ENCODE measurements at places on chromosomes 4 and X.

GRCh38 chr4:123802082-123802645, 405.6 kb downstream of the SPRY1 start:
- DNase-seq: no peak

DNA sequence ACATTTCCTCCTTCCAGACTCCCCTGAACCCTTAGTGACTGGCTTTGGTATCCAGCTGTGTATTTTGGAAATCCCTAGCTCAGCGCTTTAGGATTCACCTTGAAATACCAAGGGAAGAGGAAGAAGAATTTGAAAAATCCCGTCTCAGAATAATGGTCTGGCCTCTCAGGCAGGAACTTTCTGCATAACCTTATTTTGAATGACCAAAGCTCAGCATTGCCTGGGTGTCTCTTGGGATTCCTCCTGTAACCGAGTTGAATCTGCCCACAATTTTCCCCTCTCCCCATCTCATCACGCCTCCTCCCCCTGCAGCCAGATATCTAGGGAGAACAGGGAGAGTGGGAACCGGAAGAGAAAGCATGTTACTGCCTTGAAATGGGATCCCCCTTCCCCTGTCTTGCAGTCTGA, 116.2 kb downstream of the SMIM20 start:
- no peak for DNase-seq

GRCh38 chrX:13697455-13697854, 8.5 kb downstream of the RAB9A start:
- DNase-seq: no peak

- no peak for DNase-seq
Observed at GRCh38 chr4:79620617-79621016, 212.6 kb upstream of the GK2 start.

DNA sequence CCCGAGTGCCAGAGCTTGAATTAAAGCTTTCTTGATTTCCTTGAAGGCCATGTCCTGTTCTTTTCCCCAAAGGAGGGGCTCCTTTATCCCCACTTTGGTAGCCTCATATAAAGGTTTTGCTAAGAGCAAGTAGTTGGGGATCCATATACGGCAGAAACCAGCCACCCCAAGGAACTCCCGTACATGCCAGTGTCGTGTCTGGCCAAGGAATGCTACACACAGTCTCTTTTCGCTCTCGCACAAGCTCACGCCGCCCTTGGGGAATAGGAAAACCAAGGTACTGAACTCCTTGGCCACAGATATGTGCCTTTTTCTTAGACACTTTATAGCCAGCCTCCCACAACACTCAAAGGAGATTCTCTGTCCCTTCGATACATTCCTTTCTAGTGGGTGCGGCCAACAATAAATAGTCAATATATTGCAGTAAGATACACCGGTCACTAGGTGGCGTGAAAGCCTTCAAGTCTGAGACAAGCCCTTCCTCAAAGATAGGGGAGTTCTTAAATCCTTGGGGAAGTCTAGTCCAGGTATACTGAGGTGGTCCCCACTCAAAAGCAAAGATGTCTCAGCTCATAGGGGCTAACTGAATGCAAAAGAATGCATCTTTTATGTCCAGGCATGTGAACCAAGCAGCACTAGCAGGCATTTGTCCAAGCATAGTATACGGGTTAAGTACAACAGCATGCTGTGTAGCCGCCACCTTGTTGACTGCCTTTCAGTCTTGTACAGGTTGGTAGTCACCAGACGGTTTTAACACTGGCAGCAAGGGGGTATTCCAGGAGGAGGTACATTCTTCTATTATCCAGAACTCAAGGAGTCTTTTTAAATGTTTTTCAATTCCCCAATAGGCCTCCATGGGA, 57.8 kb upstream of the XAGE1B start:
- no peak for DNase-seq

DNA sequence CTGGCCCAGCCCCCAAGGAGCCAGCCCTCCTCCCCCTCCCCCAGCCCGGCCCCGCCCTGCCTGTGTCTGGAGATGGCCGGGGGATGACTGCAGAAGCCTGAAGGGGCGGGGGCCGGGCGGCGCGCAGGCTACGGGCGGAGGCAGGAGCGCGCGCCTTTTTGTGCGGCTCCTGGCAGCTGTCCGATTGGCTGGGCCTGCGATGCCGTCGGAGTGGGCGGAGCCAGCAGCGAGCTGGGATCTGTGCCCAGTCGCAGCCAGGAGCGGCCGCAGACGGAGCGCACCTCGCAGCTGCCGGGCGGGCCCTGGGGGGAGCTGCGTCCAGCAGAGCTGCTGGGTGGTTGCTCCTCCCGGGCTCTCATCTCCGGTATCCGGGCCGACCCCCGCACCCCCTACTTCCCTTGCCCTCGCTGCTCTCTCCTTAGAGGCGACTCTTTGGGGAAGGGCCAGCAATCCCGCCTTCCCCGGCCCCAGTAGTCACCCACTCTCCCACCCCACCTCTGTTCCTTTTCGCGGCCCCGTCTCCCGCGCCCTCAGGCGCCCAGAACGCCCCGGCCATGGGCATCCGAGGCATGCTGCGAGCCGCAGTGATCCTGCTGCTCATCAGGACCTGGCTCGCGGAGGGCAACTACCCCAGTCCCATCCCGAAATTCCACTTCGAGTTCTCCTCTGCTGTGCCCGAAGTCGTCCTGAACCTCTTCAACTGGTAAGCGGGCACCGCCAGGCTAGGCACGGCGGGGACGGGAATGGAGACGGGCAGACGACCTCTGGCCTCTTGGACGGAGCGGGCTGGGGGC, at the start of gene GABRQ:
GABRQ (plus strand) TSS at position 247 of the 794 bp plus-strand sequence; CDS start at position 555, 308 bp downstream.
- no peak for DNase-seq

GRCh38 chrX:151680805-151681204, 14.5 kb upstream of the PRRG3 start:
- peak; percentile 14 for DNase-seq

- DNase-seq: no peak
Observed at GRCh38 chrX:145654486-145654885, 163.1 kb upstream of the SLITRK2 start.

DNA sequence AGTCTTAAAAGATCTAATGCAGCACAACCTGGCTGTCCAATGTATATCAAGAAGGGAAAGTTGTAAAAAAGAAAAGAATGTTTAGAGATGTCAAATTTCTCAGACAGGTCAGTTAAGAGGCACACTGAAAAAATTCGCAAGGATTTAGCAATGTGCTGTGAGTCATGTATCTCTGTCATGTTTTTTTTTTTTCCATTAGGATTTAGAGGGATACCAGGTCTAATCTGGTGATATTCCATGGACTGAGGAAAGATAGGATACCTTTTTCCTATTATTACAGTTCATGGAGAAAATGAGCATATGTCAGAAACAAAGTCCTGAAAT, 815.4 kb upstream of the PCDH10 start:
- DNase-seq: no peak

GRCh38 chr4:119750771-119751170, 122.2 kb upstream of the PDE5A start:
- DNase-seq: no peak

DNA sequence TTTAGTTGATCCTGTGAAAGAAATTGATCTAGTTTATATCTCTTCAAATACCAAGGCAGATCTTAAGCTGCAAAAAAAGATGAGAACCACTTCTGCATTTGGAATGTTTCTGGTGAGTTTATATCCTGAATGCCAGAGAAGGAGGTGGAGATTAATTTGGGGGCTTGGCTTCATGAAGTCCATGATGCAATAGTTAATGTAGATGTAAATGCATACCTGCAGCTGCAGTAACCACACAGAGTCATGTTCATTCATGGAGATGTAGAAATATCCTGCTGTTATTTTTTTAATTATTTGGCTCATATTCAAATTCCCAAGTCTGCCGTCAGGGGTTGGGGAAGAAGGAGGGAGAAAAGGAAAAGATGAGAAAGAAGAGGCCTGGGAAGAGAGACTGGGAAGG, at the start of gene SULT1E1:
SULT1E1 (minus strand) TSS at position 94 of the 400 bp plus-strand sequence. CDS start 2,501 bp downstream, outside the sequence.
- no peak for DNase-seq

DNA sequence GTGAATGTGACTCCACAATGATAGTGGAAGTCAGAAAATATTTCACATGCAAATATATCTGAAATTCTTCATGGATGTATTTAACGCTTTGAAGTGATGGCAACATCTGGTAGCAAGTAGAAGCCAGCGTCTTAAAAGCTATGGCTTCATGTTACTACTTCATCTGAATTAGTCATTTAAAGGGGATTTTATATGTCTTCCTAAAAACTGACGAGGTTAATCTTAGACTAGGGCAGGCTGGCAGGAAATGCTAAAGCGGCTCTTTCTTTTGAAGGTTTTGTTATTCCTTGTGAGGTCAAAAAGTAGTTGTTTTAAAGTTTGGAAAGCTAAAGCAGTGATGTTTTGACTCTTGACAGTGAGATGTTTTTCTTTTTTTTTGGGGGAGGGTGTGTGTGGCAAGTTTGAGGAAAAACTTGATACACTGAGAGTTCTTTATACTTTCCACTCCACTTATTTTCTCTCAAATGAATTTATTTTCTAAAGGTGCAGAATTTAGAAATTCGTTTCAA, 22.6 kb downstream of the PLS3 start:
- DNase-seq: no peak

- DNase-seq: no peak
Observed at GRCh38 chr4:154010371-154010770, 221.5 kb upstream of the SFRP2 start.

DNA sequence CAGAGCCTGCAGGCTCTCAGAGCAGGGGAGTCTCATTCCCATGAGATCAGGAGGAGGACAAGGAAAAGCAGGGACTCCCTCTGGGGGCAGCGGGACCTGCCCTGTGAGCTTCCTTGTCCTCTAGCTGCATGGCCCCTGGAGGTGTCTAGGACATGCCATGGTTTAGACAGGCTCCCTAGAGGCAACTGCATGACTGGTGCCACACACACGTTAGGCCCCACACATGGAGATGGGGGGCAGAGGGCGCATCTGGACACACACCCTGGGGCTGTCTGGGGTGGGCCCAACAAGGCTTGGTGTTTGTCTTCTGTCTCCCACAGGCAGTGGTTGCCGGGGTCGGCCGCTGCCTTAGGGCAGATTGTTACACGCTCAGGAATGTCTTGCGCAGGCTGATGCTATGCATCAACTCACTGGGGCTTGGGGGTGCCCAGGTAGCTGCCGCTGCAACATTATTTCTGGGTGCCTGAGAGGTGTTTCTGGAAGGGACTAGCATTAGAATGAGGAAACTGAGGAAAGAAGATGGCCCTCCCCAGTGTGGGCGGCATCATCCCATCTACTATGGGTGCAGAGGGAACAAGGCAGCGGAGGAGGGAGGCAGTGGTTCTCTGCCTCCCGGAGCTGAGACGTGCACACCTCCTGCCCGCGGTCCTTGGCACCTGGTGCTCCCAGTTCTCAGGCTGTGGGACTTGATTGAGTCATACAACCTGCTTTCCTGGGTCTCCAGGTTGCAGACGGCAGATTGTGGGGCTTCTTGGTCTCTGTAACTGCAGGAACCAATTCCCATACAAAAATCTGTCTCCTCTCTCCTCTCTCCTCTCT, 32.1 kb upstream of the GPR78 start:
- DNase-seq: no peak
